Fibroblast of skin of left biceps (primary cell): ENCODE measurements at places on chromosomes 6 and 20.

DNA sequence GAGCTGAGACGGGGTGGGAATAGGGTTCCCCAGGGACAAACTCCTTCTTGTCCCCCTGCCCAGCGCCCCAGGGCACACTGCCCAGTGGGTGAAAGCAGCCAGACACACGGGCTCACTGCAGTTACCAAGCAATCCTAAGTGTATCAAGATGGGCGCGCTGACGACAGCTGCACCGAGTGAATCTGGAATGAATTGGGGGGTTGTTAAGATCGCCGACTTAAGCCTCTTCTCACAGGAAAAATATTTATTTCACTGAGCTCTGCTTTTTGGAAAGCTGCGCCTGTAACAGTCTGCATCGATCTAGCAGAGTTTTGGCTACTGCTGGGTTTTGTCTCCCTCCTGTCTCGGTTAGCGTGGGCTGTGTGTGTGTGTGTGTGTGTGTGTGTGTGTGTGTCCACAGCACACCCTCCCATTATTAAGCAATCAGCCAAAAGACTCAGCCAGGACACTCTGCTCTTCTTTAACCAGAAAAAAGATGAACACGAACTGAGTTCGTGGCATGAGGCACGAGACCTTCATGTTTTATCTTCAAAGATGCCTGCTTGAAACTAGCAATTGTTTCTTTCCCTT, 35.9 kb downstream of the RIPOR3 start:
- DNase-seq, result peak; percentile 91

DNA sequence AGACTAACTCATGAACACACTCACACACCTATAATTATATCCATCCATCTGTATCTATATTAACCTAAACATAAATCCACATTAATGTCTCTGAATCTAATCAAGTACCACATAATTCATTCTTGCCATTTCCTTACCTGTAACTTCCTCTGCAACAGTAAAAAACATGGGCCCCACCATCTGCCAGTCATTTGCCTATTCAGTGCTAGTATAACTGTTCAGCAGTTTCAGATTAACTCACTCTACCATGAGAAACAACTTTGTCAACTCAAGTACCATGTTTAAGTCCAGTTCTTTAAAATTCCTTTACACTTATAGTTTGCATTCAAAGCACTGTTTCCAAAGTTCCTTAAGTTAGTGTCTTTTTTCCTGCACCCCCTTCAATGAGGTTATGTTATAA, 68.8 kb downstream of the LAMP5 start:
- DNase-seq, result no peak

DNA sequence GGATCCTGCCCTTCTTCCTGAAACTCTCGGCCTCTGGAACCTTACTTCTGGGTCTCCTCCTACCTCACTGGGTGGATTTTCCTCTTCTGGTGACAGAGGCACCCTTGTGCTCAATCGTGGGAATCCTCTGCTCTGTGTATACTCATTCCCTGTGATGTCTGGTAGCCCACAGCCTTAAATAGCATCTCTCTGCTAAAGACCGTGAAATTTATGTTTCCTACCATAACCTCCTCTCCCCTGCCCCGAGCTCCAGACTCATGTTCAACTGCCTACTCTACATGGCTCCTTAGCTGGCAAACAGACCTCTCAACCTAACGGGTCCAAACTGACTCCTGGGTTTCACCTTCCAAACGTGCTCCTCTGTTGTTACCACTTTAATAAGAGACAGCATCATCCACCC, 9.9 kb downstream of the MMP9 start:
- no peak for DNase-seq

DNA sequence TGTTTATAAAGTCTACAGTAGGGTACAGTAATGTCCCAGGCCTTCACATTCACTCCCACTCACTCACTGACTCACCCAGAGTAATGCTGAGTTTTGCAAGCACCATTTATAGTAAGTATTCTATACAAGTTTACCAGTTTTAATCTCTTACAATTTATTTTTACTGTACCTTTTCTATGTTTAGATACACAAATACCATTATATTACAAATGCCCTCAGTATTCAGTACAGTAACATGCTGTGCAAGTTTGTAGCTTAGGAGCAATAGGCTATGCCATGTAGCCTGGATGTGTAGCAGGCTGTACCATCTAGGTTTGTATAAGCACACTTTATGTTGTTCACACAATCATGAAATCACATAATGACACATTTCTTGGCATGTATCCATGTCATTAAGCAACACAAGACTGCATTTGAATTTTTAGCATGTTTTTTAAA, 673.6 kb downstream of the CD109 start:
- peak; percentile 67 for DNase-seq

- DNase-seq, result no peak
These were observed 805 bp downstream of the MSH5 start for GRCh38 chr6:31740397-31741223.

DNA sequence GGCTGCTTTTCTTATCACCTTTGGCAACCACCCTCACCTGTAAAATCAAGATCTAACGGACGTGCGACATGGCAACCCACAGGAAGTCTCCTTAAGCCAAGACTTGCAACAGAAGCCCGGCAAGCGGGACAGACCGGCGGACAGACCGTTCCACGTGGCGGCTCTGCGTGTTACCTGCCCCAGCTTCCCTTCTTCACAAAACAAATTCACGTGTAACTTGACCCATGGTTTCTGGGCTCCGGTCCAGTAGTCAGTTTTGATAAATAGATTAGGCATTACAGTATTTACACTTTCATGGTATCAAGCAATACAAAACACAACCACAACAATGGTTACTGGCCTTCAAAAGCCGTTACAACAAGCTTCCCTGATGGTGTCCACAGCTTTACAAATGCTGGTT, 133.8 kb downstream of the PRND start:
- DNase-seq, result no peak

- DNase-seq, result no peak
These were observed 34.3 kb downstream of the C6orf89 start for GRCh38 chr6:36920049-36920448.

DNA sequence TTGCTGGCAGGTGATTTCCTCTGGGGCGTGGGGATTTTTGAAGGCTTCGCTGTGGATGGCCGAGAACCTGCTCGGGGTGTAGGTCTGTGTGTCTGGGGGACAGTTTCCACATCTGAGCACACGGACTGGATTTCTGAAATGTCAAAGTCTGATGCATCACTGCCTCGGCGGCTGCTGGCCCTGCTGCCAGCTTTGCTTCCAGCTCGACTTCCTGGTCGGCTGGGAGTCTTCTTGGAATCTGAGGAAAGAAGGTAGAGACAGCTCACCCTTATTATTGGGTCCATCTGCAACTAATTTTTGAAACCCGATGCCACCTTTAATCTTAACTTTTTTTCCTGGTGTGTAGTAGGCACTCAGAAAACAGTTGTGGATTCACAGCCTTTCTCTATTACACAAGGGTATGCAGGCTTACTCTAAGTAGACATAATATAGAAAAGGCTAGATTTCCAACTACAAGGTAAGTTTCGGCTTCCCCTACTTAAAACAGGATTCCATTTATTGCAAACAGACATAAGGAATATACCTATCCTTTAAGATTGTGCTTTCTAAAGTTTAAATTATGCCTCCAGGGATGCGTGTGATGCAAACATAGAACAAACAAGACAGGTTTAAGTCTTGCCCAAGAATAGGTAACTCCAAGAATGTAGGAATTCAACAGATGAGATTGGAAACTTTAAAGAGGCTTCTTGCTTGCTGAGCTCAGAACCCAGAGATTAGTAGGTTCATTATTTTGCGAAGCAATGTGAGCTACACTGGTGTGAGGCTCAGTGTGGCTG, 183.5 kb downstream of the DST start:
- no peak for DNase-seq

DNA sequence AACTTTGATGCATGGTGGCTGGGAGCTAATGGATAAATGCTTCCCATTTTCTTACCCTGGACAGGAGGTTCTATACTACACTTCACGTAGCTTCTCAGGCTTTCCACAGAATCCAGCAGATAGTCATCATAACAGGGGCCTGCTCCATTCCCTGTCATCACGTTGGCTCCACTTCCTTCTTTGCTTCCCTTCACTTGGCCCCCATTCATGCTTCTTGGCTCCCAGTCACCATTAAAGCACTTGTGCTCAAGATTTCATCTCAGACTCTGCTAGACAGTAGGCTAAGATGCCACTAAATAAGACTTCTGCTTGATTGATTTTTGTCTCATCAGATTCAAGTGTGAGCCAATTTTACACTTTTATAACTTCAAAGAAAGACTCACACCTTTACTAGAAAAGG, 134.5 kb upstream of the ENPP5 start:
- DNase-seq, result no peak

GRCh38 chr20:3645309-3646066, 17.7 kb downstream of the GFRA4 start:
- DNase-seq, result no peak

- DNase-seq, result no peak
These were observed 3.1 kb upstream of the CLDN20 start for GRCh38 chr6:155260686-155261085.

GRCh38 chr20:19692685-19693119, 65.4 kb upstream of the RIN2 start:
- no peak for DNase-seq

DNA sequence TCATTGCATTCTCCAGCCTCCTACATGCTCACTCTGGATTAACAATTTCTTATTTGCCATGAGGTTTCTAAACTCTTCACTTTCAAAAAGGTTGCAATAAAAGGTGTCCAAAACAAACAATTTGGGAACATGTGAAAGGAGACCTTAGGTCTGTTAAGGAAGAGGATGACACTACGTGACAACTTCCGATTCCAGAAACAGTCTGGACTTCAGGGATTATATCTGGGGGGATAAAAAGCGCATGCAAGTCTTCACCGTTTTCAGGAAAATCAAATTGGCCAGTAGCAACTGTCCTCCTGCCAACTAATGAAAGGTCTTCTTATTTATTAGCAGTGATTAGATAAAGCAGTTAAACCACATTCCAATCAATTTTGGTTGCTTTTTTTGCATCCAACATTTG, 1.8 kb downstream of the ZDHHC14 start:
- no peak for DNase-seq

GRCh38 chr6:7003041-7003440, 104.7 kb upstream of the RREB1 start:
- no peak for DNase-seq

DNA sequence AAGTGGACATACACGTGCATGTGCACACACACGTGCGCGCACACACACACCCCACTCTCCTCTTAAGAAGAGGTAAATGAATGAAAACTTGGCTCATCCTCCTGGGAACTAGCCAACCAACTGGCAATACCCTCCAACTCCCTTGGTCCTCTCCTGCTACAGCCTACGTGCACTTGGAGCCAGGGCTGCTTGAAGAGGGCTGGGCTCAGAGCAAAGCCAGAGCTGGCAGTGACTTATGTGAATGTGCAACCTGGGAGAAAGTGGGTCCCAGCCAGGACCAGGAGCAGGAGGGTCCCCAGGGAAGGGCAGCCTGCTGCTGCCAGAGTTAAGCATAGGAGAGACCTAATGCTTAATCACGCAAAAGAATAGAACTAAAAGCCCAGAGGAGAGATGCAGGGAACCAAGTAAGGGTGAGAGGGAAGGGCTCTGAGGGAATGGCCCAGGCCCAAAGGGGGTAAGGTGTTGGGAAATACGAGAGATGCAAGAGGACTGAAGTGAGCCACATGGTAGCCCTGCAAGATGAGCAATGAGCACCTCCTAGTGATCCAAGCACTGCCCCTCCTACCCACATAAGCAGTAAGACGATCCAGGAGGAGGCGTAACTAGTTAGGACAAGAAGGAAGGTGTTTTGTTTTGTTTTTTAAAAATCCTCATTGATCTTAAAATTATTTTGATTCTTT, 24.7 kb downstream of the TRAF3IP2 start:
- DNase-seq, result no peak

GRCh38 chr6:56255349-56255748, 8.0 kb upstream of the COL21A1 start:
- no peak for DNase-seq

GRCh38 chr6:16477367-16478149, 239.2 kb downstream of the GMPR start:
- no peak for DNase-seq

DNA sequence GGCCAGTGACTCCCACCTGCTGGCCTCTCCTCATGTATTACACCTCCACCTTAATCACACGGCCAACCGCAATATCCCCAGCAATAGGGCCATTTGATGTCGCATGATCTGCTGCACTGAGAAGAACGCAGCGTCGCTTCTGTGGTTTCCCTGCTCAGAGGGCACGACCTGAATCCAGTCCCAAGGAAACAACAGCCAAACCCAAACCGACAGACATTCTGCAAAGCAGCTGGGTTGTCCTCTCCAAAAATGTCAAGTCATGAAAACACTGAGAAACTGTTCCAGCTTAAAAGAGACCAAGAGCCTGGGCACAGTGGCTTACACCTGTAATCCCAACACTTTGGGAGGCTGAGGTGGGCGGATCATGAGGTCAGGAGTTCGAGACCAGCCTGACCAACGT, 7.5 kb upstream of the BPI start:
- DNase-seq, result no peak

DNA sequence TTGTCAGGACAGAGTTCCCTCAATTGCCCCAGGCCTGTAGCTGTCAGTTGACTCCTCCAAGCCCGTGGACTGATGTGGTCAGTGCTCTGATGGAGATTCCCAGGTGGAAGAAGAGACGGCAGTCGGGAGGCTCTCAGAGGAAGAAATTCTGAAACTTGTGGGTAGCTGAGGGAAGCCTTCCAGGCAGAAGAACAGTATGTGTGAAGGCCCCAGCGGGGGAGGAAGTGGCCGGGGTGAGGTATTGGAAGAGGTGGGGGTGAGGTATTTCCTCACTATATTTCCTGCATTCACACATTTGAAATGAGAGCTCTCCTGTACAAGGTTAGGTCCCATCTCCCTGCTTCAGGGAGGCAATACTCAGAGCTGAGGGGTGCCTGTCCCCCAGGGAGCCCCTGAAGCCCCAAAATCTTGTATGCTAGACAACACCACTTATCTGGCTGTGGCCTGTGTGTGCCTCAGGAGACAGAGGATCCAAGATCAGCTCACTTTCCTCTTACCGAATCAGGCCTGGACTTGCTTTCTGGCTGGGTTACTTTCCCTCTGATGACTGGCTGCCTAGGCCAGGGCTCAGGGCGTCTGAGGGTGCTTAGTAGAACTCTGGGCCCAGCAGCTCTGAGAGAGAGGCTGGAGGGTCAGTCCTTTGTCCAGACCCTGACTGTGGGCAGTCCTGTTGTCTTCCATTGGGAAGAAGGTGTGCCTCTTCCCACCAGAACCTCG, 49.3 kb upstream of the MYL9 start:
- no peak for DNase-seq

DNA sequence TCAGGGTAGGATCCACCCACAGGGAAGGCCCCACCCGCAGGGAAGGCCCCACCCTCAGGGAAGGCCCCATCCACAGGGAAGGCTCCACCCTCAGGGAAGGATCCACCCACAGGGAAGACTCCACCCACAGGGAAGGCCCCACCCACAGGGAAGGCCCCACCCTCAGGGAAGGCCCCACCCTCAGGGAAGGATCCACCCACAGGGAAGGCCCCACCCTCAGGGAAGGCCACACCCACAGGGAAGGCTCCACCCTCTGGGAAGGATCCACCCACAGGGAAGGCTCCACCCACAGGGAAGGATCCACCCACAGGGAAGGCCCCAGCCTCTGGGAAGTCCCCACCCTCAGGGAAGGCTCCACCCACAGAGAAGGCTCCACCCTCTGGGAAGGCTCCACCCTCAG, 40.5 kb downstream of the KCNQ2 start:
- DNase-seq, result no peak
